ENCODE measurements at places on chromosomes 7 and 10.

GRCh38 chr10:58384095-58384494 lies 1.1 kb upstream of the TFAM start:
- peak; percentile 14 for DNase-seq

DNA sequence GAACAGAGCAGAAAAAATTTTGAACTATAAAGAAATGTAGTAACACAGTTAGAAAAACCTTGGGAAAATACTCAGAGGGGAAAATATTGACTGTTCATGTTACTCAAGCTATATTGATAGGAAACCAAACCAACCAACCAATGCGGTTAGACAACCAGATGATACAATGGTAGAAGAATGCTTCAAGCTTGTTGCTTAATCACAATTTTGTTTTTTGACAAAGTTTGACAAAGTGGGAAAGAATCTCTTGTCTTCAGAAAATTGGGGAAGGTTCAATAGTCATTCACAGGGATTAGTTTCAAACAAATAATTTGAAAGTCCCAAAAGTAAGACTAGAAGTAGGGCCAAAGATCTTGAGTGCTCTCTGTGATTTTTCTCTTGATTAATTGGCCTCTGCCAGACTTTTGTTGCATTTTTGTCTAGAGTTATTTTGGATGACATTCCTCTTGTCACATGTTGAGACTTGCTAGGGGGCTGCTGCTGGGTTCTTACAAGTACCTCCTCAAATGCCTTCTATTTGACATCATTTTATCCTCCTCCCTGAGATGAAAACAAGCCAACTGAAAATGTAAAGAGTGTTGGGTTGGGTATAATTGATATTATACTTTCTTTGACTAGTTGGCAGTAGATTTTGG lies 233.1 kb upstream of the PHYHIPL start:
- no peak for DNase-seq

DNA sequence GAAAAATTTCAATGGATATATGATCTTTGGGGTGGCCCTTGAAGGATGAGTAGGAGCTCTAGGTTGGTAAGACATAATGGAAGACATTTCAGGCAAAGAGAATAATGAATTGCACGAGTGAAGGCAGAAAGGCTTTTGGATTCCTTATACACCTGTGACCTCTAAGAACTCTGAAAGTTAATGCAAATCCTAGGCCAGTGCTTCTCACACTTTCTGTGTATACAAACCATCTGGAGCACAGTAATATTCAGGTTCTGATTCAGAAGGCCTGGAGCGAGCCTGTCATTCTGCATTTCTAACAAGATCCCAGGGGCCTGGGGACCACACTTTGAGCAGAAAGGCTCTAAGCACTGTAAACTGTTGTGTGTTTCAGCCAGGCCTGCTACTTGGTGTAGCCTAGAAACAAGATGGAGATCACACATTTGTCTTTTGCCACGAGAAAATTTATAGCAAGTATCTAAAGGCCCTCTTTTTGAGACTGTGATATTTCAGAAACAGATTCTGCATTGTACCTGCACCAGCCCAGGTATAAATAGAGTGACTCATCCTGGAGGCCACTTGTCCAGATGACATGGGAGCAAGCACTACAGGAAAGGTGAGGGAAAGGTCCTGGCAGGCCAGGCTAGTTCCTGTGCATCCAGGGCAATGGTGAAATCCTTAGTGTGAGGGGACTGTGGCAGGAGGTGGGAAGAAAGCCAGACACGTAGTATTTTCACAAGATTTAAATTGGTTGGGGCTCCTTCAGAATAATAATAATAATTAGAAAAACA lies 24.4 kb downstream of the MRPS33 start:
- DNase-seq = no peak

GRCh38 chr10:38127812-38128211 lies 33.7 kb downstream of the ZNF37A start:
- no peak for DNase-seq

GRCh38 chr7:151774951-151775350 lies 102.0 kb downstream of the PRKAG2 start:
- DNase-seq = no peak

GRCh38 chr10:4354382-4354812 lies 471.6 kb upstream of the AKR1E2 start:
- no peak for DNase-seq

GRCh38 chr7:124655990-124656389 lies 109.6 kb downstream of the GPR37 start:
- no peak for DNase-seq

DNA sequence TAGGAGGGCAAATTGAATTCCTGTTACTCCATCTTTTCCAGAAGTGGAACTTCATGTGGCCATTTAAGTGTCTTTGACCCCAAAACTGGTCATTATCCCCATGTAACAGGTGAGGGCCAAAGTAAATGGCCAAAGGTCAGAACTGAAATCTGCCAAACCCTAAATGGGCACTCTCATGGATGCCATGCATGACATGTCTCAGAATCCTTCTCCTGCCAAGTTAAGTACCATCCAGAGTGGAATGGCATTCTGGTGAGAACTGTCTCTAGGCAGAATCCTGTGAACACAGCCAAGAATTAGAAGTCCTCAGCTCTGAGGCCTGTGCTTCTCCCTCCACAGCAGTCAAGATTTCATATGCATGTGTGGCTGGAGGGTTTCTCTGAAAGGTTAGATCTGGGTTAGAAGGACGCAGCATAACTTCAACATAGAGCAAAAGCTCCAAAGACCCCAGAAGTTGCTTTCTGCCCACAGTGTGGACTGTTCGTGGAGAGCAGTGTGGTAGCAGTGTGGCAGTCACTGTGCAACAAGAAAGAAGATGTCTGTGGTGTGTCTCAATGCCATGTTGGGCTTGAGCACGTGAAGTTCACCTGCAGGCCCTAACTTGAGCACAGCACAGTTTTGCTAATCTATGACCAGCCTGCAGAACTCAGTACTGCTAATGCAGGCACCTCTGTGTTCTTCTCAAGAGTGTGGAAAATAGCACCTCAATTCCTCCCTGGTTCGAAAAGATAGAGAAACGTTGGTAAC lies 121.3 kb downstream of the ADCY1 start:
- DNase-seq = no peak

- DNase-seq = no peak
These were observed 47.6 kb downstream of the SLIT1 start for GRCh38 chr10:97138174-97138573.

DNA sequence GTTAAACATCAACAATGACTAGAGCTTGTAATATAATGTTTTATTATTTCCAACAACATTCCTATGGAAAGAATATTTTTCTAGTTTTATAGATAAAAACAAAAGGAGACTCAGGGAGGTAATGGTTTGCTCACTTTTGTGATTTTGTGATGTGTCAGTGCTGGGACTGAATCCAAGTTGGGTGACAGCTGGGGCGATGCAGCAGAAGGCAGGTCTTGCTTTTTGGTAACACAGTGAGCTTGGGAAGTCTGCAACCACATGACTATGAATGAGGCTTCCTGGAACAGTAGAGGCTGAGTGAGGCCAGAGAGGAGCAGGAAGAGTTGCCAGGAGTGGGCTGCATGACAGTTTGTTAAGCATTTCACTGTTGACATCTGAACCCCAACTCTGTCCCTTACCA lies 4.9 kb upstream of the YKT6 start:
- DNase-seq = no peak

- no peak for DNase-seq
These were observed 32.7 kb upstream of the SH2D4B start for GRCh38 chr10:80504897-80505465.

- DNase-seq = no peak
These were observed 7.2 kb downstream of the GCC1 start for GRCh38 chr7:127578036-127578684.

DNA sequence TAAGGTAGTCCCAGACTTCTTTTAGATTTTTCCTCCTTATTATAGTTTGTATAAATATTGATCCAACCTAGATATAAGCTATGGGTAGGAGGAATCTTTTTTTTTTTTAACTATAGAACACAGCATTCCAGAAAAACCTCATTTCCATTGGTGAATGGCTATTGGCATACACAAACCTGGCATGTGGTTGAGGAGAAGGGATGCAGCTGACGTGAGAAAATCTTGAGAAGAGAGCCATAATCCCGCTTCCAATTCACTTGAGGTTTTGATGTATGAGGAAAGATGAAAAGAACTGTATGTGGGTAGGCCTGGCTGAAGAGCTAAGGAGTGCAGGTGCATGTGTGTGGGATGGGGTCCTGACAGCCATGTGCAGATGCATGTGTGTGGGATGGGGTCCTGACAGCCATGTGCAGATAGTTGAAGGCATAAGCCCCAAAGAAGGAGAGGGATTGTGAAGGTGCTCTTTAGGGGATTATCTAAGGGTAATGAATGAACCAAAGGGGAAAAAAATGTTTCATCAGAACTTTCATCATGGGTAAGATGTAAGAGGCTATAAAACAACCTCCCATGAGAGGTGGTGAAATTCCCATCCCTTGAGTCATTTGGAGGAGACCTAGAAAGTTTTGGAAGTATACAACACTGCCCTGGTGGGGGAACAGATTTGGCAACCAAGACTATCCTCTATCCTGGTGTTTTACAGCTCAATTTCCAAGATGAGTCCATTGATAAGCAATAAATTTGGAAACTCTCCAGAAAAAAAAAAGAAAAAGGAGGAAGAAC lies 3.8 kb upstream of the PKD2L1 start:
- no peak for DNase-seq

DNA sequence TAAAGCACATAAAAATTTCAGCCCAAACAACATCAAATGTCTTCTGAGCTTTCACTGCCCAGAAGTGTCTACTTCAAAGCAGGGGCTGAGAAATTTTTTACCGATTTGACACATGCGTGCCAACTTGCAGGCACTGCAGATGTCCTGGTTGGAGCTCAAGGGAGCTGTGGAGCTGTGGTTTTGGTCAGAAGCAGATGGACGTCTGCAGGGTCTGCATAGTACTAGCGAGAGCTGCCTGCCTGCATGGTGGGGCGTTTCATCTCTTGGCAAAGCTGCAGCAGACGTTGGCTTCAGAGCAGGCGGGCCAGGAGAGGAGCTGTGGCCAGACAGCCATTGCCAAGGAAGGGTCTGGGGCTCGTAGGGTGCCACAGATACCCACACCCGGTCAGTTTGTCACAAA lies 296.7 kb downstream of the GLRX3 start:
- DNase-seq = no peak

DNA sequence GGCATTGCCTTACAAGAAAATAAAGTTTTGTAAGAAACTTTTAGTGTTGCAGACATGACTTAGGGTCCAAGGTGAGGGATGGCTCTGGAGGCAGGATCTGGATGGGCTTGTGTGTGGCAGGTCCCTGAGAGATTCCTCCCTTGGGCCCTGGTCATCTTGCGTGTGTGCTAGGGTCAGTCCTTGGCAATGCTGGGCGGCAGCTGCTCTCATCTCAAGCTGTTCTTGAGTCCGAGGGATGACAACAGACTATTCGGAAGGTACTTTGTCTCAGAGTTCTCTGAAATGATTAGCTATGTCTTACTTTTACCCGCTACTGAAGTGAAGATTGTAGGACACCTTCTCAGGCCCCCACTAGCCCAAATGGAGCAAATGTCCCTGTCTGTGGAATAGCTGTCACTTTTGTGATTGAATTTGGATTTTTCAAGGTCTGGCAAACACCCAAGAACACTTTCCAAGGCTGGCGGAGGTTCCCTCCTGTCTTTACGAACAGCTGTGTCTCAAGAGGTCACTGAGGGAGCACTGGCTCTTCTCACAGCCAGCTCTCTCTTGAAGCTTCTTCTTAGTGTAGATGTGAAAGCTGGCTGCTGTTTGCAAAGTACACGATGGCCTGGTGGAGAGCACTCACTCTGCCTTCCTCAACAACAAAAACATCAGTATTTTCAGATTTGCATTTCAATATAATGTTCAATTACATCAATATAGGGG lies 253.6 kb downstream of the STK31 start:
- no peak for DNase-seq

GRCh38 chr10:132461103-132461682 lies 64.2 kb downstream of the PWWP2B start:
- DNase-seq = no peak

GRCh38 chr10:77894058-77894457 lies 32.5 kb downstream of the DLG5 start:
- DNase-seq = no peak

- DNase-seq = no peak
These were observed 322.4 kb upstream of the KLF6 start for GRCh38 chr10:4107285-4107851.

DNA sequence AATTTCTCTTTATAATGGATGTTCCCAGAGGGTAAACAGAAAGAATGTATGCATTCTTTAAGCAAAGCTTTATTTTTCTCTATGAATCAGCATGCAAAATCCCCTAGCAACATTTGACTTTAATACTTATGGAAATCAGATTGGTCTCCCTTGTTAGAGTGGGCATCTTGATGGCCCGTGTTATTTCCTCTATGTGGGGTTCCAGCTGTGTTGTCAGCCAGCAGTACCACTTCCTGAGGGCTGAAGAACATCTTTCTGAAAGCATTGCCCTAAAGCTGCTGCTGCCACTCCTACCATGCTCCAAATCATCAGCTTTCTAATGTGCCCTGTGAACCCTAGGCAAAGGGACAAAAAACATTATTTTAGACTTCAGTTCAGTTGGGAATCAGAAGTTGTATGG lies 70.4 kb upstream of the HECTD2 start:
- DNase-seq = no peak

DNA sequence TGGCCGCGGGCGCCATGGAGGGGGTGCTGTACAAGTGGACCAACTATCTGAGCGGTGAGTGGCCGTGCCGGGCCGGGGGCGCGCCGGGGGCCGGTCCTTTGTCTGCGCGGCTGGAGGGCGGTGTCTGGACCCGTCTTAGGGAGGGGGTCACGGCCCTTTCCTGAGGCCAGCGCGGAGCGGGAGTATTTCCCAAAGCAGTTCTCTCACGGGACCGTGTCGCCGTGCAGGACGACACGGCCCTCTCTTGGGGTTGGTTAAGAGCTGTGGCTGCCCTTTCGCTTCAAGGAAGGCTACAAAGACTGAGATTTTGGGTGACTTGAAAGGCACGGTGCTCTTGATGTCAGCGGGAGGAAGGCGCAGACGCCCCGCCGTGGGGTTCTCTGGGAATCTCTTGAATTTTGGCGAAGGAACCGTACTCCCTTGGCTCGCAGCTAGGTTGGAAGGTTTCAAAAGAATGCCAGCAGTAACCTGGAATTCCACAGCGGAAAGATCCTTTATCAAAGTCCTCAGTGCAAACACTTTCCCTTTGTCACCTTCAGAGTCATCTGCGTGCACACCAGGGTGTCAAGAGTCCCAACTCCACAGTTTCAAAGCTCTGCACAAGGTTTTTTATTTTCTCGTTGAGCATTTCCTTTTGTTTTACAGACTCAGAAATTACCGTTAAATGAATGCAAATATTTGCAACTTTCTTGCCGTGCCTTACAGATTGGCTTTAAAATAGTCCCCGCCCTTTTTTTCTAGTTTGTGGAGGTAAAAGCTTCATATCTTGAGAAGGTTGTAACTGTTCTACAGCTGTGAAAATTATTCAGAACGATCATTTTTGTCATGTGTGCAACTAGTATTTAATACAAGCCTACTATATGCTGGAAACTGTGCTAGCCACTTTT lies 780 bp downstream of the PLEKHA8 start:
- DNase-seq = no peak

GRCh38 chr10:119893074-119893473 lies 544 bp downstream of the SEC23IP start:
- DNase-seq = no peak

All from GM12891 (cell line).